Uterus (tissue), 4 donors: ENCODE measurements at places on chromosomes 2 and 18. TPM values are rescaled to one million over a fixed set of nuclear protein-coding genes. Genes with fewer than 3 reads are reported as not detected.

Gene TUBA3E
- not detected for total RNA-seq

Gene FAM237A
- not detected for total RNA-seq

Gene CCDC141
- 10.2 TPM for total RNA-seq

Gene GKN2
- not detected for total RNA-seq

Gene TMEM163
- total RNA-seq: not detected

Gene MC4R
- total RNA-seq: 0.41 TPM

Gene RAB6C
- not detected for total RNA-seq

Gene PLA2R1
- 25.4 TPM for total RNA-seq

Gene CBLN2
- total RNA-seq: not detected

Gene PEX13
- 30.0 TPM for total RNA-seq

Gene CSRNP3
- total RNA-seq: 5.9 TPM

Gene NGEF
- 3.6 TPM for total RNA-seq

Gene LAMA3
- 46.5 TPM for total RNA-seq

Gene UGT1A10
- not detected for total RNA-seq

Gene R3HDM1
- 8.5 TPM for total RNA-seq

Gene ZBTB7C
- total RNA-seq: 1.0 TPM

Gene CHMP1B
- total RNA-seq: 23.0 TPM

Gene TUBB8B
- total RNA-seq: 0.76 TPM
